Heart right ventricle (tissue), 16 donors: ENCODE measurements at places on chromosomes 16 and 17. TPM values are rescaled to one million over a fixed set of nuclear protein-coding genes. Genes with fewer than 3 reads are reported as not detected.
A peak's percentile ranks its signal among the peaks of the same experiment; 100 is the strongest.

GRCh38 chr17:58521680-58522079 lies 7.2 kb upstream of the MTMR4 start:
- DNase-seq: no peak
- H3K27ac ChIP-seq: no peak overlapping the region
- no peak overlapping the region for H3K4me3 ChIP-seq
- H3K36me3 ChIP-seq: peaks cover 29% of the 10 kb centered on the region
- H3K4me1 ChIP-seq: peaks cover 53% of the 10 kb centered on the region
- H3K27me3 ChIP-seq: no peaks in the 10 kb centered on the region

GRCh38 chr16:89442588-89442987 lies 47.8 kb downstream of the ANKRD11 start:
- no peak for DNase-seq
- peaks cover 84% of the 10 kb centered on the region for H3K4me1 ChIP-seq
- H3K27ac ChIP-seq: peak overlapping the region; percentile 1
- no peaks in the 10 kb centered on the region for H3K36me3 ChIP-seq
- H3K4me3 ChIP-seq: no peak overlapping the region
- H3K27me3 ChIP-seq: no peaks in the 10 kb centered on the region

- peak; percentile 54 for DNase-seq
- H3K27ac ChIP-seq: peak overlapping the region; percentile 97
- peak overlapping the region; percentile 40 for H3K4me3 ChIP-seq
- H3K36me3 ChIP-seq: no peaks in the 10 kb centered on the region
- no peaks in the 10 kb centered on the region for H3K27me3 ChIP-seq
Measured at GRCh38 chr17:42680331-42680808, 1.3 kb downstream of the CCR10 start.

GRCh38 chr16:81600275-81600674 lies 155.7 kb downstream of the CMIP start:
- no peak overlapping the region for H3K27ac ChIP-seq
- peaks cover 13% of the 10 kb centered on the region for H3K4me1 ChIP-seq
- no peak for DNase-seq
- no peaks in the 10 kb centered on the region for H3K27me3 ChIP-seq

Gene MPV17L
- total RNA-seq: 9.9 TPM

DNA sequence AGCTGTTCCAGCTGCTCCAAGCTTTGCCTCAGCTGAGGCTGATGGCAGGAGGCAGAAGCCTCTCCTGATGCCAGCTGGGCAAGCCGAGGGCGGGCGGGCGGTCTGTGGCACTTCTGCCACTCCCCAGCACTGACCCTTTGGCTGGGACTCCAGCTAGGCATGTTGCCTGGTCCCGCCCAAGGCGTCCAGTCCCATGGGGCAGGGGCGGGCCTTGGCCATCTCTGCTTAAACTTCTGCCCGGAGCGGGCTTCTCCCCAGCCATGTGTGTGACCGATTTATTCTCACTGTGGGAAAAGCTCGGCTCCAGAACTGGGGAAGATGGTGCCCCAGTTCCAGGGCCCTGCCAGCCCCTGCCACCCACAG lies 349.1 kb downstream of the SEC14L1 start:
- no peaks in the 10 kb centered on the region for H3K27me3 ChIP-seq
- H3K4me1 ChIP-seq: peaks cover 30% of the 10 kb centered on the region
- peaks cover 89% of the 10 kb centered on the region for H3K36me3 ChIP-seq
- DNase-seq: peak; percentile 91

DNA sequence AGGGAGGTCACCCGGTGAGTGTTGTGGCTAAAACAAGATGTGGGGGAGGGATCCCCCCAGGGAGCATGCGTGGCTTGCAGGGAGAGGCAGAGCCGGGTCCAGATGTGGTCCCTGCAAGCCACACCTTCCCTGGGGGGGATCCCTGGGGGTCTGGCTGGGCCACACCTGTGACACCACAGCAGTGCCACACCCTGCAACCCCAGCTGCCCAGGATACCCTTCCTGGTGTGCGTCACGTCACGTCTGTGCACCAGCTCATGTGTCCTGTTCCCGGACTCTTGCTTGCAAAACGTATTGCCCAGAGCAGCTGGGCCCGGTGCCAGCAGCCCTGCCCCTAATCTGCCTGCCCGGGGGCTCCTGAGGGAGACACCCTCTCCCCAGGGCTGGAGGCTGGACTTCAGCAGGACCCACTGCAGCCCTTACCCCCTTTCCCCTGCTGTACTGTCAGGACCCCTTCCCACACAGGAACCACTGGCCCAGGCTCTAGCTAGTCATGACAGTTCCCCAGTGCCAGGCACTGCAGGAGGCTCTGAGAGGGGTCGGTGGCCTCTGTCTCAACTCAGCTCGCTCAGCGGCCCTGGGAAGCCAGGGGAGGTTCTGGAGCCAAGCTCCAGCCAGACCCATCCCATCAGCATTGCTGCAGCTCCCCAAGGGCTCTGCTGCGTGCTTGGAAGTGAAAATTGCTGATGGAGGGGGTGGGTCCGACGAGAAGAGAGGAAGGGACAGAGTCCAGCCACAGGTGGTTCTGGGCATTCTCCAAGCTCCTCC lies 25.8 kb upstream of the ACSF3 start:
- H3K4me3 ChIP-seq: no peak overlapping the region
- H3K36me3 ChIP-seq: no peaks in the 10 kb centered on the region
- DNase-seq: no peak

DNA sequence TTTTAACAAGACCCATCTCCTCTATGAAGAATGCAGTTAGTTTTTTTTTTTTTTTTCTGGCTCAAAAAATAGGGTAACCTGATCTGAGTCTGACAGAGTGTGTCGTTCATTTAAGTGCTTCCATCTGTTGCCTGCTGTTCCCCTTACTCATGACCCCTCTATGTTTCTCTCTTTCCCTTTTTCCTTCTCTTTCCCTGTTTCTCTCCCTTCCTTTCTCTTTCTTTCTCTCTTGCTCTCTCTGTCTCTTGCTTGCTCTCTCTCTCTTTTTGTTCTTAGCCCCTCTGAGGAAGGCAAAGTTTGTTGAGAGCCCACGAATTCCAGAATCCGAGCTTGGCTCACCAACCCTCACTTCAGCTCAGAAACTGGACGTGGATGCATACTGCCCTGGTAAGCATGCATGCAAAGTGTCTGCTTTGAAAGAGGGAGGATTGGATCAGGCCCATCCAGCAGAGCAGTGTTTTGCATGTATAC lies 185.0 kb downstream of the TANC2 start:
- DNase-seq: no peak
- H3K4me1 ChIP-seq: no peaks in the 10 kb centered on the region
- no peaks in the 10 kb centered on the region for H3K36me3 ChIP-seq
- no peaks in the 10 kb centered on the region for H3K27me3 ChIP-seq
- no peak overlapping the region for H3K4me3 ChIP-seq

Gene RAB34
- total RNA-seq: 9.1 TPM

DNA sequence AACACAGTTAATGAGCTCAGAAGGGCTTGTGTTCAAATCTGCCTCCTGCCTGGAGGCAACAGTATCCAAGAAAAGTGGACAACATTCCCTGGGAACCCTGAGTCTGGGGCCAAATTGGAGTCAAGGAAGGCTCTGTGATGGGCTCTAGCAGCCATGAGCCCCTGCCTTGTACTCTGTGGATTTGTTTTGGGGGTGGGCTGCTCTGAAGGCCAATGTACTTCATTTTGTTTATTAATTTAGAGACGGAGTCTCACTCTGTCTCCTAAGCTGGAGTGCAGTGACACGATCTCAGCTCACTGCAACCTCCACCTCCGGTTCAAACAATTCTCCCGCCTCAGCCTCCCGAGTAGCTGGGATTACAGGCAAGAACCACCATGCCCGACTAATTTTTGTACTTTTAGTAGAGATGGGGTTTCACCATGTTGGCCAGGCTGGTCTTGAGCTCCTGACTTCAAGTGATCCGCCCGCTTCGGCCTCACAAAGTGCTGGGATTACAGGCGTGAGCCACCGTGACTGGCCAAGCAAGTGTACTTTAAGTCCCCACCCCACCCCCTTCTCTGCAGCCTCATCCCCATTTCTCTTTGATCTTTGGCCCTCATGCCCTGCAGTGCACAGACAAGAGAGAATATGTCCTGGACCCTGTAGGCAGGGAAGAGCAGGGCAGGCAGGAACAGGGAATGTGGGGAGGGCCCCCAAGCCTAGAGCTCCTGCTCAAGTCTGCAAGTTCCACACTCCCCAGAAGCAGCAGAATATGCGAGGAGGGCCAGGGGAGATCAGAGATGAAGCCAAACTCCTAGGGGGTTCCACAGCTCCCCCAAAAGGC lies 2.7 kb upstream of the GIP start:
- H3K4me1 ChIP-seq: no peaks in the 10 kb centered on the region
- H3K4me3 ChIP-seq: no peak overlapping the region
- no peaks in the 10 kb centered on the region for H3K36me3 ChIP-seq
- H3K27ac ChIP-seq: no peak overlapping the region

Gene HID1
- total RNA-seq: 7.6 TPM

GRCh38 chr17:1577182-1577581 lies 14.6 kb upstream of the PITPNA start:
- DNase-seq: peak; percentile 87
- H3K27me3 ChIP-seq: no peaks in the 10 kb centered on the region
- H3K4me1 ChIP-seq: peaks cover 26% of the 10 kb centered on the region
- no peaks in the 10 kb centered on the region for H3K36me3 ChIP-seq

DNA sequence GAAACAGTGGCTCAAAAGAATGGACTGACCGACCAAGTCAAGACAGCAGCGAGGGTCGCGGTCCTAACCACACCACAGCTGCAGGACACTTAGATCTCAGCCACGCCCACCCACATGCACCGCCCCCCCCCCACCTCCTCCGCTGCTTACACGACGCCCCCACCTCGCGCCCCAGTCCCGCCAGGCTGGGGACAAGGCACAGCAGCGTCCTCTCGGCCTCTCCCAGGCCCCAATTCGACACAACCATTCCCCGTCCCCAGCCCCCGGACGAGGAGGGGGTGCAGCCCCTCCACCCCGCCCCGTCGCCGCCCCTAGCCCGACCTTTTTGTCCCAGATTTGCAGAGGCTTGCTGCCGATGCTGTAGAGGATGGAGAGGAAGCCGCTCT lies 477 bp downstream of the CFAP20 start:
- DNase-seq: no peak
- H3K27ac ChIP-seq: peak overlapping the region; percentile 92
- H3K36me3 ChIP-seq: no peaks in the 10 kb centered on the region
- H3K4me3 ChIP-seq: peak overlapping the region; percentile 85

DNA sequence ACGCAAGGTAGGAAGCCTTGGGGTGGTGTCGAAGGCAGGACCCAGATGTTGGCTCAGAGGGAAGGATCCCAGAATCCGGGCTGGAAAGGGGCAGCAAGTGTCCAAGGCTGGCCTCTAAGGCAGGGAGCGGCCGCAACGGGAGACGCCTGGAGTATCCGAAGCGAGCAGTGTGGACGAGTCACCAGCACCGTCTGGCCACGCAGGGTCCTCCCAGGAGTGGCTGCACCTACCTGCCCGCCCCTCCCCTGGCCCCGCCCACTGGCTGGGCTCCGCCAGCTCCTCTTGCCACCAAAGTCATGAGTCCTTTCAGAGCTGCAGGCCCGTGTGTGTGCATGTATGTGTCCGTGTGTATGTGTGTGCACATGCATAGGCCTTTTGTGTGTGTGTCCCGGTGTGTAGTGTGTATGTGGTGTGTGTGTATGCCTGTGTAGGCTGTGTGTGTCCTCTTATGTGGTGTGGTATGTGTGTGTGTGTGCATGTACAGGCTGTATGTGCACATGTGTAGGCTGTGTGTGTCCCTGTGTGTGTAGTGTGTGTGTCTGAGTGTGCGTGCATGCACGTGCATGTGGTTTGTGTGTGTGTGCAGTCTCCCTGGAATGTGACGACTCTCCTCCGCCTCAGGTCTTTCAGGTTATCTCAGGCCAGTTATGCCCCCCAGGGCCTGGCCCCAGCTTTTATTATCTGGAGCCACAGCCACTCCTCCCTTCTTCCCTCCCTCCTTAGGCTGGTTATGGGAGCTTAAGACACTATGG lies at the start of gene PRSS8:
Gene PRSS8 (minus strand): TSS at position 193 of the 752 bp plus-strand sequence. CDS start 229 bp downstream, outside the sequence.
- H3K27me3 ChIP-seq: no peaks in the 10 kb centered on the region
- H3K27ac ChIP-seq: no peak within 1 kb of the TSS
- no peak within 1 kb of the TSS for H3K4me3 ChIP-seq
- H3K36me3 ChIP-seq: no peaks in the 10 kb centered on the region
- DNase-seq: no peak
- H3K4me1 ChIP-seq: peaks cover 13% of the 10 kb centered on the region

GRCh38 chr17:81148986-81149533 lies 16.2 kb upstream of the PVALEF start:
- DNase-seq: no peak
- no peaks in the 10 kb centered on the region for H3K27me3 ChIP-seq
- H3K27ac ChIP-seq: no peak overlapping the region
- H3K4me3 ChIP-seq: no peak overlapping the region

GRCh38 chr17:42342242-42343008 lies 45.8 kb downstream of the STAT3 start:
- peaks cover 29% of the 10 kb centered on the region for H3K4me1 ChIP-seq
- peak overlapping the region; percentile 30 for H3K27ac ChIP-seq
- no peak overlapping the region for H3K4me3 ChIP-seq

DNA sequence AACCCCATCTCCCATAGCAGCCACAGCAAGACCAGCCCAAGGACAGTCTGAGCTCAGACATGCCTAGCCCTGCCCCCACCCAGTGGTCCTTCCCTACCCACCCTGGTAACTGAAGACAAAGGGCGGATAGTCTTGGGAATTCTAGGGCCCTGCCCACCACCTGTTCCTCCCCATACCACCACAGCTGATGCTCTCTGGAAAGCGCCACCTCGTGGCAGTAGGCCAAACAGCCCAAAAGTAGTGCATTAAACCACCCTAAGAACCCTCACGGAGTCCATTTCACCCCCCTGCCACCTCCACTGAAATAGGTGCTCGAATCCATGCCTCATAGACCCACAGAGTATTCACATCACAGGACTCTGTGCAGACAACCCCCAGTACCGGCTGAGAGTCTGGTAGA lies 1021.4 kb downstream of the CDH8 start:
- no peak overlapping the region for H3K4me3 ChIP-seq
- no peak for DNase-seq
- H3K27me3 ChIP-seq: no peaks in the 10 kb centered on the region
- no peaks in the 10 kb centered on the region for H3K36me3 ChIP-seq
- H3K4me1 ChIP-seq: no peaks in the 10 kb centered on the region

DNA sequence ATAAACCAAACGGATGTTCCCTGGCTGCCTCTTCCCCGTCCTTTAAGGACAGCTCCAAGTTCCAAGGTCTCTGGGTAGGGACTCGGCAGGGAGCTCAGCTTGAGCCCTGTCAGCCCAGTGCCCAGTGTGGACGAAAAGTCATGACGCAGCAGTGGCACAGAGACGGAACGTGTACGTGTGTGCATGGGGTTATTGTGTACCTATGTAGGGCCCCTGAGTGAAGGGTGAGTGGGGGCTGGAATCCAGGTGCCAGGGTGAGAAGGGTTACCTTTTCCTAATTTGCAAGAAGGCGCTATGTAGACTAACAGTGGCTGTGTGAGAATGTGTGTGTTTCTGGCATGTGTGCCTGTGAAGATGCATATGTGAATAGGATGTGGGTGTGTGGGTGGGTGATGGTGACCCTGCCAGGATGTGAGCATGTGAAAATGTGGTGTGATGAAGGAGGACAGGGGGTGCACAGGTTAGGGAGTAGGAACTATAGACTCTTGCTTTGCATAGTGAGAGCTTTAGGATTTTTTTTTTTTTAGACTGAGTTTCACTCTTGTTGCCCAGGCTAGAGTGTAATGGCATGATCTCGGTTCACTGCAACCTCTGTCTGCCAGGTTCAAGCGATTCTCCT lies 6.0 kb downstream of the SCN4A start:
- H3K36me3 ChIP-seq: no peaks in the 10 kb centered on the region
- H3K27ac ChIP-seq: no peak overlapping the region
- no peaks in the 10 kb centered on the region for H3K27me3 ChIP-seq
- peaks cover 27% of the 10 kb centered on the region for H3K4me1 ChIP-seq
